ENCODE measurements at places on chromosomes 6 and 20. TPM values are rescaled to one million over a fixed set of nuclear protein-coding genes. Genes with fewer than 3 reads are reported as not detected.

NRN1 gene
- total RNA-seq: 78.5 TPM

TNFRSF6B gene
- total RNA-seq: 39.9 TPM

AKAP12 gene
- 15.7 TPM for total RNA-seq

HUS1B gene
- not detected for total RNA-seq

CEP85L gene
- 19.9 TPM for total RNA-seq

HLA-DQA1 gene
- total RNA-seq: not detected

ALDH8A1 gene
- not detected for total RNA-seq

CST1 gene
- total RNA-seq: not detected

FGD2 gene
- total RNA-seq: not detected

CST7 gene
- total RNA-seq: not detected

SIRT5 gene
- total RNA-seq: 4.8 TPM

CPNE5 gene
- total RNA-seq: 0.63 TPM

BPIFA1 gene
- not detected for total RNA-seq

ATP6V1G2 gene
- 0.89 TPM for total RNA-seq

PCNA gene
- total RNA-seq: 116 TPM

RWDD1 gene
- total RNA-seq: 46.0 TPM

NUS1 gene
- total RNA-seq: 15.3 TPM

TMC2 gene
- total RNA-seq: not detected

SPEF1 gene
- not detected for total RNA-seq

TBC1D32 gene
- 14.2 TPM for total RNA-seq

CST4 gene
- total RNA-seq: not detected

MCCD1 gene
- total RNA-seq: not detected

ACTL10 gene
- 3.4 TPM for total RNA-seq

MEI4 gene
- not detected for total RNA-seq

PSMB9 gene
- total RNA-seq: 3.4 TPM

SCAF8 gene
- 22.3 TPM for total RNA-seq

SEL1L2 gene
- not detected for total RNA-seq

MUCL3 gene
- total RNA-seq: not detected

PSORS1C2 gene
- not detected for total RNA-seq

LPA gene
- not detected for total RNA-seq

ZNF341 gene
- 2.3 TPM for total RNA-seq

TBXT gene
- total RNA-seq: not detected

ZBTB22 gene
- 18.3 TPM for total RNA-seq

NFATC2 gene
- total RNA-seq: 0.51 TPM

CCDC170 gene
- 0.11 TPM for total RNA-seq

GJA10 gene
- not detected for total RNA-seq

CALHM5 gene
- 8.2 TPM for total RNA-seq

PRND gene
- total RNA-seq: not detected

IFT52 gene
- 40.2 TPM for total RNA-seq

GRIK2 gene
- 0.38 TPM for total RNA-seq

ID1 gene
- total RNA-seq: 780 TPM

PLTP gene
- total RNA-seq: 22.6 TPM

DEFB112 gene
- not detected for total RNA-seq

PRDM13 gene
- total RNA-seq: not detected

All from GM23248 (cell line).